ENCODE measurements at places on chromosomes 4 and X. TPM values are rescaled to one million over a fixed set of nuclear protein-coding genes. Genes with fewer than 3 reads are reported as not detected.

DNA sequence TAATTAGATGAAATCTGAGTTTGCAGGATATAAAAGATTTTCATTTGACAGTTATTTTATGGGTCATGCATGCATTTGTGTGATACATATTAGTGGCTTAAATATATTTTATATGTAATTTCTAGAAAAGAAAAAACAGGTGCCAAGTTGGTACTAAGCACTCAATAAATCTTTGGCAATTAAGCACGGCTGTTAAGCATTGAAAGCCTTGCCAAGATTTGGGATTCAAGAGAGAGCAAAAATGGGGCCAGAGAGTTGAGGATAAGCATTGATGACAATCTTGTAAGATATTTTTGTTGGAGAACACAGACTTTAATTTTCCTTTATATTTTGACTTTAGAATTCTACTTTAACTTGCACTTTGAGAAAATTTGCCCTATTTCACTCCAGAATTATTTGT is 249.8 kb upstream of the MAD2L1 start:
- H3K27ac ChIP-seq: no peak overlapping the region
- H3K4me3 ChIP-seq: no peak overlapping the region
- DNase-seq: no peak
- no peaks in the 10 kb centered on the region for H3K4me1 ChIP-seq

- H3K4me3 ChIP-seq: no peak overlapping the region
- H3K4me1 ChIP-seq: peaks cover 21% of the 10 kb centered on the region
- no peaks in the 10 kb centered on the region for H3K27me3 ChIP-seq
Observed at GRCh38 chrX:123324625-123325024, 140.5 kb downstream of the GRIA3 start.

DNA sequence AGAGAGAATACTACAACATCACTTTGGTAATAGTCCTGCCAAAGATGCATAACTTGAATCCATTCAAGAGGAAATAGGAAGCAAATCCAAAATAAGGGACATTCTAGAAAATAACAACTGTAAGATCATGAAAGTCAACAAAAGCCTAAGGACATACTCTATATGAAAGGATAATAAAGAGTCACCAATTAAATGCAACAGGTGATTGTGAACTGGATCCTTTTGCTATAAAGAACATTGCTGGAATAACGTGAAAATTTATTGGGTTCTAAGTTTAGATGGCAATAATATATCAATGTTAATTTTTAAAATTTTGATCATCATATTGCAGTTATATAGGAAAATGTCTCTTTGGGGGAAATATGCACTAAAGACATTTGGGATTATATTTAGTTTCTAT is 20.0 kb downstream of the BEX4 start:
- DNase-seq: no peak
- H3K27me3 ChIP-seq: peaks cover 3% of the 10 kb centered on the region
- H3K27ac ChIP-seq: no peak overlapping the region
- H3K4me1 ChIP-seq: no peaks in the 10 kb centered on the region
- no peaks in the 10 kb centered on the region for H3K36me3 ChIP-seq

- H3K36me3 ChIP-seq: no peaks in the 10 kb centered on the region
- no peaks in the 10 kb centered on the region for H3K4me1 ChIP-seq
- H3K27ac ChIP-seq: no peak overlapping the region
- H3K4me3 ChIP-seq: no peak overlapping the region
- H3K27me3 ChIP-seq: peaks cover 2% of the 10 kb centered on the region
Observed at GRCh38 chr4:158741326-158742021, 18.3 kb upstream of the PPID start.

- H3K27ac ChIP-seq: peak overlapping the region; percentile 96
- peak overlapping the region; percentile 76 for H3K4me3 ChIP-seq
- H3K36me3 ChIP-seq: peaks cover 4% of the 10 kb centered on the region
- peaks cover 76% of the 10 kb centered on the region for H3K4me1 ChIP-seq
- peak; percentile 30 for DNase-seq
Observed at GRCh38 chrX:65679071-65679540, 11.7 kb downstream of the MSN start.

- H3K4me3 ChIP-seq: no peak overlapping the region
- no peak overlapping the region for H3K27ac ChIP-seq
- no peaks in the 10 kb centered on the region for H3K27me3 ChIP-seq
- H3K4me1 ChIP-seq: peaks cover 26% of the 10 kb centered on the region
- H3K36me3 ChIP-seq: no peaks in the 10 kb centered on the region
- no peak for DNase-seq
Observed at GRCh38 chrX:71922686-71923085, 12.0 kb downstream of the NHSL2 start.

- peak overlapping the region; percentile 20 for H3K27ac ChIP-seq
- H3K27me3 ChIP-seq: no peaks in the 10 kb centered on the region
- peaks cover 44% of the 10 kb centered on the region for H3K4me1 ChIP-seq
- peak overlapping the region; percentile 3 for H3K4me3 ChIP-seq
Observed at GRCh38 chr4:113881256-113881655, 98.2 kb downstream of the ARSJ start.

GRCh38 chr4:110347805-110348204 is 128.2 kb upstream of the ENPEP start:
- no peak overlapping the region for H3K4me3 ChIP-seq
- no peak for DNase-seq
- H3K4me1 ChIP-seq: no peaks in the 10 kb centered on the region
- no peak overlapping the region for H3K27ac ChIP-seq

DNA sequence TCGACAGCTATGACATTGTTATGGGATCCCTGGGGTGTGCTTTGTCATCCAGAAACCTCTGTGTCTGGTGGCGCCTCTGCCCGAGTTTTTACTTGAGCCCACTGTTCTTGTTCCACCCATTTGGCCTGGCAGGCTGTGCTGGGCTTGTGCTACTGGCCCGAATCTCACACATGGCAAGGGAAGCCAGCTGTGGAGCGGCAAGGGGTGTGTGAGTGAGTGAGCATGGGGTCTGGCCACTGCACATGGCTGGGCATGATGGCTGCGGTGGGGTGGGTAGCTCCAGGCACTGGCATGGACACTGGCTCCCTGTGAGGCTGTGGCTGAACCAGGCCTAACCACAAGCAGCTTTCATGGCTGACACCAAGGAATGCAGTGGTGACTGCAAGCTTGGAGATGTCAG is 89.2 kb downstream of the DACH2 start:
- H3K4me1 ChIP-seq: no peaks in the 10 kb centered on the region
- no peaks in the 10 kb centered on the region for H3K36me3 ChIP-seq
- no peaks in the 10 kb centered on the region for H3K27me3 ChIP-seq
- no peak overlapping the region for H3K27ac ChIP-seq
- DNase-seq: no peak
- H3K4me3 ChIP-seq: no peak overlapping the region

DNA sequence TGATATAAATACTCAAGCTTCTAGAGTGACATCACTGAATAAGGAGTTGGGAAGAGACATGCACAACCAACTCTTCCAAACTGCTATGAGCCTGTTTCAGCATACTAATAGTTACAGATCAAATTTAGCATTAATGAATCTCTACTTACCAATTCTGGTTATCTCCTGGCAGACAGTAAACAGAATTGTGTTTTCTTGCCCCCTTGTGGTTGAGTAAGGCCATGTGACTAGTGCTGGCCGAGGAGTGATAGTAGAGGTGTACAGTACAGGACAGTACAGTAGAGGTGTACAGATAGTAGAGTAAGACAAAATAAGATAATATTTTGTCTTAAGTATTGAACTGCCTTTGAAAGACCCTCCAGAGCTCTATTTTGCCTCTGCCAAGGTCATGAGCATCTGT is 681.4 kb downstream of the GABRG1 start:
- no peaks in the 10 kb centered on the region for H3K36me3 ChIP-seq
- no peaks in the 10 kb centered on the region for H3K27me3 ChIP-seq
- H3K4me1 ChIP-seq: no peaks in the 10 kb centered on the region
- DNase-seq: no peak
- H3K27ac ChIP-seq: no peak overlapping the region

The IL2RG gene
- total RNA-seq: not detected

The NAA11 gene
- not detected for total RNA-seq
